ENCODE measurements at places on chromosomes 3 and 15.

DNA sequence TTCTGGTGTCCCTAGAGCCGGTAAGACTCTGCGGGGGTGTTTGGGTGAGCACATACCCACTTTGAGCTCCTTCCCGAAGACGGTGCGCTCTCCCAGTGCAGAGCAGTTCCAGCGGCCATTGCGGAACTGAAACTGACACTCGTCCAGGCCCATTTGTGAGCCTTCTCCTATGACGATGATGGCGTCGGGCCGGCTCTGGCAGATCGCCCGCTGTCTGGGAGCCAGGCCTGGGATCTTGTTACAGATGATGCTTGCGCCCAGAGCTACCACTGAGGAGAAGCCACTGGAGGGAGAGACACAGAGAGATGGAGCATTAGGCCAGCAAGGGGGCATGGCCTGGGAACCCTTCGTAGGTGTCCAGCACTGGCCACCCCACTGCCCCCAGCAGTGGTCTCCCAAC lies 5.0 kb downstream of the WNT7A start:
- DNase-seq = no peak

- no peak for DNase-seq
These were observed 506.7 kb upstream of the SGO1 start for GRCh38 chr3:20692675-20693074.

DNA sequence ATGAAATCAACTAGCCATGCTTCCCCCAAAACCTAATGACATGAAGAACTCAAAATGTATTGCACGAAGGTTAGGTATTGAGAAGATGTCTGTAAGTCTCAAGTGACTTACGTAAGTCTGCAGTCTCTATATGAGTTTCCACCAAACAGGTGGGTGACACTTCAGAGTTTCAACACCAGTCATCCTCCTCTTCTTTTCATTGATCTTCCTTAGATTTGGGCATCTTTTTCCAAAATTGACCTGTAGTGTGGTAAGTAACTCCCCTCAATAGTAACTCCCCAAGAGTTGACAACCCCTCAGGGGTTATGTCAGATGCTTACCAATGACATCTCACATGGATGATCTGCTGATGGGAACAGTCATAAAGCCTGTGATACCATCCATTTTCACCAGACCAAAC lies 46.1 kb downstream of the GPR176 start:
- no peak for DNase-seq

DNA sequence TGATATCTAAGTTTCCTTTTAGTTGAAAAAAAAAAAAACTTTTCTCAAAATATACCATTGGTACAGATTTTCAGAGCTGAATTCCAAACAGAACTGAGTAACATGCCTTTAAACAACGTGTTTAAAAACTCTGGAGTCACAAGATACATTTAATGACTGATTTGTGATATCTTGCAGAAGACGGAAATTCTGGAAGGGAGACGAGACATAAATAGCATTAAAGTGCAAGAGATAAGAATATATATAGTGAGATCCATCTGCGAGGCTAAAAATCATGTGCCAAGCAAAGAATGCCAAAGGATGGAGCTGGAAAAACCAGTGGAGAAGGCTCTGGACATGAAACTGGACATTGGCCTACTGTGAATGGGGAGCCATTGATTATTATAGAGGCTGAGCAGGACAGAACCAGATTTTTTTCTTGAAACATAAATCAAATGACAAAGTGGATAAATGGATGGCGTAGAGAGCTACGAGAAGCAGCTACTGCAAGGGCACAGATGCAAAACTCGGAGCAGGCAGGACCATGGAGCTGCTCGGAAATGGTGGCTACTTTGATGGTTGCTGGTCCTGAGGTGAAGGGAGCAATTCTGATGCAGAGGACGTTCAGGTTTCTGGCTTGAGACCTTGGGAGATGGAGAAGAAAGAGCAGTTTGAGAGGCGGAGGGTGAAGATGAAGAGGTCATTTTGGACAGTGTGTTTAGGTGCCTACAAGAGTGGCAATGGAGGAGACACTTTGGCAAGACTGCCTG lies 88.8 kb downstream of the CPN2 start:
- DNase-seq = no peak

DNA sequence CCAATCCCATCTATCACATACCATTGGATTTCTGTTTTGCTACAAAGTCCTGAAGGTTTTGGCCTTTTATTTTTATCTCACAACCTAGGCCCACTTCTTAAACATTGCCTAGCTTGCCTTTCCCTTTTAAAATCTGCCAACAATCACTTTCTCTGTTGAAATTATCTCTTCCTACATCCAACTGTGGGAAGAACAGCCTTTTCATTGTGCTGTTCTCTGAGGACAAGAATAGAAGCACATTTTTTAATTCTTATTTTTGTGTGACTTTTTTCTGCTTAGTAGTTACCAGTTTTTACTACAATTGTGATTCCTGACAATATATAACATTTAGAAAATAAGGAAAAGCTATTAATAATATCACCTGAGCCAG lies 159.2 kb downstream of the CNTN6 start:
- DNase-seq = no peak

GRCh38 chr15:59689626-59690236 lies 611 bp upstream of the BNIP2 start:
- peak; percentile 86 for DNase-seq

GRCh38 chr15:69976366-69976994 lies 121.2 kb downstream of the TLE3 start:
- DNase-seq = peak; percentile 81

GRCh38 chr15:62348623-62349022 lies 183.5 kb upstream of the C2CD4B start:
- peak; percentile 34 for DNase-seq

- DNase-seq = no peak
These were observed 133.9 kb downstream of the STAC start for GRCh38 chr3:36514171-36514570.

DNA sequence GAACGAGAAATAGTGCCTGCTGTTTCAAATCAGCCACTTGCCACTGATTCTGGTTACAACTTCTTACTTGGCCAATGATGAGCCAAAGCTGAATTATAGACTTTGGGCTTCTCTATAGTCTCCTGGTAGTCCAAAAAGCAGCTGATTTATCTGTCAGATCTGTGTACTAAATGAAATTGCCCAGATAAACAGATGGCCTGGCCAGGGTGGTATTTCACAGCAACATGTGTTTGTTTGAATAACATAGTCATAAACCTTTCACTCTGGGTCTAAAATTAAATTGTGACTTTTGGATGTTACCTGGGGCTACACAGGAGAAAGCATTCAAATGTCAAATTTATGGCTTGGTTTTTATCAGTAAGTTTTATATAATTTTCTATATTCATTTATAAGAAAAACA lies 147.0 kb downstream of the NECTIN3 start:
- DNase-seq = no peak

- no peak for DNase-seq
These were observed 75.8 kb upstream of the FAM98B start for GRCh38 chr15:38378161-38378560.

DNA sequence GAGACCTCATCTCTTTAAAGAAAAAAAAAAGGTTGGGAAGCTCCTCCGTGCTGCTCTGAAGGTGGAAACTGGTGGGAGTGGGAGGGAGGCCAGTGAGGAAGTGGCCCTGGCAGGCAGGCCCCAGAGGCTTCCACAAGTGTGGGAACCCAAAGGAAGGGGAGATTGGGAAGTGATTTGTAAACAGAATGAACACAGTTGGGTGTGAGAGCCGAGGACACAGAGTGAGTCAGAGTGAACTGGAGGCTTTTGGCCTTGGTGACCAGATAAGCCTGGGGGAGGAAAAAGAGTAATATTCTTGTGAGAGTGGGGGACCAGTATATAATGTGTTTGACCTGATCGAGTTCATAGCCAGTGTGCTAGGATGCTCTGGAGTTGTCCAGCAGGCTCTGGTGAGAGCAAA lies 23.0 kb downstream of the MKRN2 start:
- DNase-seq = no peak

DNA sequence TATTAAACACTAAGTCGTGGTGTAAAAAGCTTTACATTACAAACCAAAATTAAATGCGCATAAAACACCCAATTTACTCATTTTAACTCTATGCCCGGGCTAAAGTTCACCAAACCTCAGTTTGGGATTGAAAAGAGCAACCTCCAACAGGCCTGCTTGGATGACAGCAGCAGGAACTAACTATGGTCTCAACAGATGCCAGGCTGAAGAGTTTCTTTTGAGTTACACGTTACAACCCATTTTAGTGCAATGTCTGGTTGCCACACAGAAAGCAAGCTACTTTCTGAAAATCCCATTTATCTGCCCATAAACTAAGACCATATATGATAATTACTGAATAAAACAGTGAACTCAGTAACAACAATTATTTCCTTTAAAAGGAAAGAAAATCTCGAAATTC lies 2.2 kb downstream of the SATB1 start:
- DNase-seq = no peak

GRCh38 chr15:68815598-68815997 lies 5.1 kb downstream of the ANP32A start:
- DNase-seq = no peak

DNA sequence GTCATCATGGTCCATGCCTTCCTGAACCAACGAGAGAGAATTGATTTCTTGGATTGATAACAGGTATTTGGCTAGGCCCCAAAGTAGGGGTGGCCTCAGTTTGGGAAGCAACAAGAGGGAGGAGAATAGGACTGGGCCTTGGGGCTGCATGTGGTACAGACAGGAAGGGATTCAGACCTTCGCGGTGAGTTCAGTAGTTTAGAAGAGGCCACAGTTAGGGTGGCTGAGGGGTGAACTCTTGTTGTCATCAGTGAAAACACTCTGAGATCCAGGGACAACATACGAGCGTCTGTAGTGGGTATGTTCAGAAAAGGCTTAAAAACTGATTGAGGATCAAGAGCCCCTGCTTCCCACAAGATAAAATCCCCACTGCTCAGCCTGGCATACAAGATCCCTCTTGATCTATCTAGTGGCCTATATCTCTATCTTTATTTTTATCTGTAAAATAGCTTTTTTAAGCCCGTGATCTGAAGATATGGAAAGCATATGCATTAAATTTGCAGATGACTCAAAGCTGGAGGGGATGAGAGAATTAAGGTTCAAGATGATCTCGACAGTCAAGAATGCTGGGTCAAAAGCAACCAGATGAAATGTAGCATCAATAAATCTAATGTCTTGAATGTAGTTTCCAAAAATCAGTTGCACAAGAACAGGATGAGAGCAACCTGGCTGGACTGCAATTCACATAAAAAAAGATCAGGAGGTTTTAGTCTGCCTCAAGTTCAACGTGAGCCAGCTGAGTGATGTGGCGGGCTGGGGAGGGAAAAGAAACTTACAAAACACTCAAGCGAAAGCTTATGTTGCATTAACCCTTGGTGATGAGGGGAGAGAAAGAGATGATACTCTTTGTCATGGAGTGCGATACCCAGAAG lies 221.1 kb upstream of the TLE3 start:
- DNase-seq = no peak

GRCh38 chr3:5464649-5465048 lies 277.1 kb downstream of the EDEM1 start:
- no peak for DNase-seq

DNA sequence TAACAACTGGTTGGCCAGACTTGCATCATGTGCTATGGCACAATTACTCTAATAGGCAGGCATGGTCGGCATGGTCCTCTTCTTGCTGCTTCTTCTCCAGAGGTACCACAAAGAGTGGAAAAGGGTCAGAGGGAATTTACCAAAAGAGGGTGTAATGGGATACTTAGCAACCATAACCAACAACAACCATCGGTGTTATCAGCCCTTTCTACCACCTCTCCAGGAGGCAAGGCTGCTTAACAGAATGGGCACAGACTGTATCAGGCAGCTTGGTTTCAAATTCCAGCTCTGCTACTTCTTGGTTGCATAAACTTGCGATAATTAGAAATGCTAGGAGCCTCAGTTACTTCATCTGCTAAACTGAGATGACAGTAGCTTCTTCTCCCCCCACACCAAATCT lies 284.6 kb upstream of the CRBN start:
- DNase-seq = no peak

DNA sequence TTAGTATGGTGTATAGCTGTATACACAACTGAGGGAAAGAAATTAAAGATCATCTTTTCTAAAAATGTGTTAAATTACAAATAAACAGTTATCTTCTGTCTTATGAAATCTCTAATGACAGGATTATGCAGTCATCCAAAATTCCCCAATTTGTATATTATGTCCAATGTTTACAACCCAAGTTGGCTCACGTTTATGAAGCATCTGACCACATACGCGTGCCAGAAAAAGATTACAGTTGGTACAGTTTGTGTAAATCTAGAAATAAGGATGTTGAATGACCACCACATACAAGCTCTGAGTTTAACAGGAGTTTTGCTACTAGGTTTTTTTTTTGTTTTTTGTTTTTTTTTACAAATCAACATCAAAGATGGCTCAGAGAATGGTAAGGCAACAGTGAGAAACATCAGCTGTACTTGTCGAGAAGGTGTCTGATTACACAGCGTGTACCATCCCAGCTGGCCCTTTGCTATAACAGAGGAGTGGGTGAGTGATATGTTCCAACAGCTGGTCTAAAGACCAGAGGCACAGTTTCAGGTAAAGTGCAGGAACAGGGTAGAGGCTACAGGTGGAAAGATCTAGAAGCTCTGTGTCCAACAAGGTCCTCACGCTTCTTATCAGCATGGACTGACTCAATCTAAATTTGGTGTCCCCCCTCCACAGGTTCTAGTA lies 47.1 kb downstream of the USF3 start:
- DNase-seq = no peak

Measured in activated CD8-positive, alpha-beta T cell treated with anti-CD3 and anti-CD28 coated beads, Interleukin-2, amount 10 ng/mL, durations not matched to agents 7 days and 5 days (primary cell).